AG04450 (cell line): ENCODE measurements at places on chromosomes 6 and 20.

DNA sequence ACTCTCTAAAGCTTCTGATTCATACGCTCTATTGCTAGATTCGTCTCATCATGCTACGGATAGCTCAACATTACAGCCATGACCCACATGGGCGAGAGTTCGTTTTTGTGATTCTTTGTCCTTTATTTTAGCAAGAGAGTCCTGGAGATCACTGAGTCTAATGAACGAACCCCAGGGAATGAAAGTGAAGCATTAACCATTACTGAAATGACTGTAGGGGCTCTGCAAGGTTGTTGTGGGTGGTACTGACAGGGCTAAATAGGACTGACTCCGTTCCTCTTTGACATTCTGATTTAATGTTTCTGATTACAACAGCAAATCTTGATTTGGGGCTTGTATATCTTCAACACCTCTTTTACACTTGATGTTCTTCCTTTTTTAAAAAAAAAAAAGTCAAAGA lies 13.7 kb upstream of the RTF2 start:
- no peak for DNase-seq

DNA sequence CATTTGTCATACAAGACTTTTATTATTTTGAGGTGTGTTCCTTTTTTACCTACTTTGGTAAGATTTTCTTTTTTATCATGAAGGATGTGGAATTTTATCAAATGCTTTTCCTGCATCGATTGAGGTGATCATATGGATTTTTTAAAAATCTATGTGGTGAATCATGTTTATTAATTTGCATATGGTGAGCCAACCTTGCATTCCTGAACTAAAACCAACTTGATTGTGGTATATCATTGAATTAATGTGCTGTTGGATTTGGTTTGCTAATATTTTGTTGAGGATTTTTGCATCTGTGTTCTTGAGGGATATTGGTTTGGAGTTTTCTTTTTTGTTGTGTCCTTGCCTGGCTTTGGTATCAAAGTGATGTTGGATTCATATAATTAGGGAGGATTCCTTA lies 848.1 kb upstream of the EYS start:
- DNase-seq: no peak

DNA sequence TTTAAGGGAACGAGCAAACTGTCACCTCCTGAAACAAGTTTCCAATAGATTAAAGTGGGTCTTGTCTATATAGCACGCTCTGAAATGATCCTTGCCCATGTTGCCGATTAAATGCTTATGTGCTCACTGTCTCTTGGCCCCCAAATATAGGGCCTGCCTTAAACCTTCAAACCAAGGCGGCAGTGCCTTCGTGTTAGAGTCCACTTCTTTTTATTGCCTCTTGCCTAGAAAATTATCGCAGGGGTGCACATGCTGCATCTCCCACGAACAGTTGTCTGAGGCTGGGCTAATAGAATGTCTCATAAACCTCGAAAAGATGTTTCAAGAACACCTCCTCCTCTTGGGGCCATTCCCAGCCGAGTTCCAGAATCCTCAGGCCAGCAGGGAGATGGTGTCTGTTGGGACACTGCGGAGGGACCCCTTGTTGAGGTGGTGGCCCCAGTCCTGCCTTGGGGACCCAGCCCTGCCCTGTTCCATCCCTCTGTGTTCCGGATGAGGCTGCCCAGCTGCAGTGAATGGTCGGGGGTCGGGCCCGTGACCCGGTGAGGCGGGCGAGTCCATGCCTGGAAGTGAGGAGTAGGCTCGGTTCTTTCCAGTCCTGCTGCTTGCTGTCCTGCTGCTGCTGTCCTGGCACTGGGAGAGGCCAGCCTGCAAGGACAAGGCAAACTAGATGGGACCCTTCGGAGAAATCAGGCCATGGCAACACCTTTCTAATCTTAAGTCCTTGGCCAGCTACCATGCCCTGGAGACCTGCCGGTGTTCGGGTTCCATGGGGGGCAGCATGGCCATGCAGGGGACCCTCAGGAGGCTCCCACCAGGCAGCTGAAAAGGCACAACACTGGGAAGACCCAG lies 34.7 kb upstream of the SLCO4A1 start:
- DNase-seq: no peak

GRCh38 chr6:125066964-125067363 lies 86.6 kb upstream of the TPD52L1 start:
- no peak for DNase-seq

DNA sequence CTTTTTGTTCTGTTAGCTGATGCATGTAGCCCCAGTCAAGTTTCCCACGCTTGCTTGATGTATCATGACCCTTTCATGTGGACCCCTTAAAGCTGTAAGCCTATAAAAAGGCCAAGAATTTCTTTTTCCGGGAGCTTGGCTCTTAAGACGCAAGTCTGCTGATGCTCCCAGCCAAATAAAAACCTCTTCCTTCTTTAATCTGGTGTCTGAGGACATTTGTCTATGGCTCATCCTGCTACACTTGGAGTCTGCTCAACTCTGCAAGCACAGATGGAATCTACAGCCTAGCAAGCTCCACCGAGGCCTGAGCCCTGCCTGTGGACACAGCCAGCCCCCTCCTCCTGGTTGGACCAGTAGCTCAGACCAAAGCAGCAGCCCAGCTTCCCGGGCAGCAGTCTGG lies 3.4 kb downstream of the CST2 start:
- DNase-seq: no peak

- DNase-seq: no peak
Measured at GRCh38 chr6:80321011-80321410, 214.5 kb downstream of the BCKDHB start.

DNA sequence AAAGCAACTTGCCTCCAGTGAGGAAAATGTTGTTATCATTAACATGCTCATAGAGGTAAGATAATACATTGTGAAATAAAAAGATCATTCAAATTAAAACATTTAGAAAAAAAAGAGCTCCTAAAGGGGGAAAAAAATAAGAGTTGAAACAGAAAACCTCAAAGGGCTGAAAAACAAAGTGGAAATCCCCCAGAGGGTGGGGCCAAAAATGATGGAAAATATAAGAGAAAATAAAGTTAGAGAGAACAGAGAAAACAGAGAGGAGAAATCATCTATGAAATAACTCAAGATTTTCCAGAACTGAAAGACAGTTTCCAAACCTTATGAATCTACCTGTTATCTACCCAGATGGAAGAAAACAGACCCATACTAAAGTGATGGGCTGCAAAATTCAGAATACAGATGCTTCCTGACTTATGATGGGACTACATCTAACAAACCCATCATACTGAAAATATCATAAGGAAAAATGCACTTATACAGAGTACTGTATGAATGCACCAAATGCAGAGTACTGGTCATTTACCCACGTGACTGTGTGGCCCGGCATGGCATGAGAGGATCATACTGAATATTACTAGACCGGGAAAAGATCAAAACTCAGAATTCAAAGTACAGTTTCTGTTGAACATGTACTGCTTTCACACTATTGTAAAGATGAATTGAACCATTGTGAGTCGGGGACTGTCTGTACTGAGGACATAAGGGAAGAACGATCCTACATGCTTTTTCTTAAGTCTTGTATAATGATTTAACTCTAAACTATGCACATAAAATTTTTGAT lies 4.0 kb downstream of the ZBTB24 start:
- no peak for DNase-seq
